ENCODE measurements at places on chromosomes 4 and X.

DNA sequence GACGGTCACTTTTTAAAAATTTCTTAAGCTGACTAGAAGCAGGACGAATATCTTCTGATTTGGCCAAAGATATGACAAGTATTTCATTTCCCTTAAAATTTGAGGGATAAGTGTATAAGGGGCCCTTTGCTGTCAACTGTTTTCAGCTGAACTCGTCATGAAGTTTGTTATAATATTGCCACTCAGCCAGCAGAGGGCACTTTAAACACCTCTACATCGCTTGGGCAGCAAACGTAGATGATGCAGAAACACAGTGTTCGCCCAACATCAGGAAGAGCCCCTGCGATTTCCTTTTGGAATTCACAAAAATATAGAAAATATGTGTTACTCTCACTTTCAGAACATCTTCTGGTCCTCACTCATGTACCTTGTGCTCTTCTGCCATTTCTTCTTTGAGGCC is 435.7 kb upstream of the FMR1 start:
- no peak for DNase-seq

- DNase-seq: no peak
Measured at GRCh38 chrX:140672840-140673731, 36.5 kb upstream of the LINC00632 start.

DNA sequence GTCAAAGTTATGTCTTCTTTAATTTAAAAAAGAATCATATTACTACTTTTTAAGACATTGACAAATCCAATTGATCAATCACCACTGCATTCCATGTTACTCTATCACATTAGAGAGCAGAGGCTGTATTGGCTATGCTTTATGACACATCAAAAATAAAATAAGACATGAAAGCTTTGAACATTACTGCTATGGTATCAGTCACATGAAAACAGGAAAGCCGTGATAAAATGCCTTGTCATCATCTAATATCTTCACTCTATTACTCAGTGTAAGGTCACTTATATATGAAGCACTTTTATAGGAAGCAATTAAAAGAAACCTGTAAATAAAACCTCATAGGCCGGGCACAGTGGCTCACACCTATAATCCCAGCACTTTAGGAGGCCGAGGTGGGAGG is 27.7 kb upstream of the CEP135 start:
- no peak for DNase-seq

GRCh38 chr4:8583655-8584025 is 3.4 kb downstream of the GPR78 start:
- no peak for DNase-seq

DNA sequence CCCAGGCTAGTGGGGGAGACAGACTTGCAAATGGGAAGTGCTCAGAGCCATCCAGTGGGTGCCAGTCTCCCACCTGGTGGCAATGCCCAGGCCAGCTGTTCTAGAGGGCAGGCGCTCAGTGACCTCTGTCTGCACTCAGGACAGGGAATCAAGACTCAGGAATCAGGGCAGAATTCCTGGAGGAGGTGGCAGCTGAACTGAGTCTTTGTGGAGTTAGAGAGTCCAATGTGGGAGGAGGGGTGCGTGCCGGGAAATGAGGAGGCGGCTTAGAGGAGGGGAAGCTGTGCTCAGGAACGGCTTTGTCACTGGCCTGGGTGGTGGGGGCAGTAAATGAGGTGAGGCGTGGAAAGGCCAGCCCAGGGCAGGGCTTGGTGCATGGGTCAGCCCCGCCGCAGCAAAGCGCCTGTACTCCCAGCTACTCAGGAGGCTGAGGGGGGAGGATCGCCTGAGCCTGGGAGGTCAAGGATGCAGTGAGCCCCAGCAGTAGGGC is 31.3 kb upstream of the SORCS2 start:
- no peak for DNase-seq

DNA sequence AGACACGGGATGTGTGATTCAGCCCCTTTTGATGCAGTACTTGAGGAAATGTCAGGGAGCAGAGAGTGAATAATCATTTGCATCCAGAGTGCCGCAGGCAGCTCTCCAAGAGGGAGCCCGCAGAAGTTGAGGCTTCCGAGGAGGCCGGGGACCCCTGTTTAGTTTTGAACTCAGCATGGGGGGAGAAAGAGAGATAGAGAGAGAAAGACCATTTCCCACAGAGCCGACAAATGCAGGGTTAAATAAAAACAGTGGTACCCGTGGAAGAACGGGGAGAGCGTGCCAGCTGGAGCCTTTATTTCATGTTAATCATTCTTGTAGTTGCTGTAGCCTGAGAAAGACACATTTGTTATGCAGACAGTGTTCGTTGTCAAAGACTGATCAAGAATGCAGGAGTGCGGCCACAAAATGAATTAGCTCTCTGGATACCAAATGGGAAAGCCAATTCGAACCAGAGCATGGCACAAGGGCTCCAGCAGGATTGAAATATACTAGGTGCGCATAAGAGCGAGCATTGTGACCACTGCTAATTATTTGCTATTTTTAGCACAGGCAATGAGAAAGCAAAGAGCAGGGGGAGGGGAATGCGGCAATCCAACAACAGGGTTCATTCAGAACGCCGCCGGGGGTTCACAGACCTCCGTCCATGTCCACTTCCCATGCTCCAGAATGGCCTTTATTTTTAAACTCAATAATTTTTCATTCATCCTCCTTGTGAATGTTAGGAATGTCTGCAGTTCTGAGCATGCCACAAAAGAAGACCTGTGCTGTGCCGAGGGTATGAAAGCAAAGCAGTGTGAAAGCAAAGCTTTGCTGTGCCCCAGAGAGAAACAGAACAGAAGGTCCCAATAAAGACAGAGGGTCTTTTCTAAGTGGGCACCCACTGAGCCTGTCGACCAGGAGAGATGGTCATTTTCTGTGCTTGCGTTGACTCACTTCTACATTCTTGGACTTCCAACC is 243.9 kb upstream of the VCX3A start:
- no peak for DNase-seq

- DNase-seq: no peak
Measured at GRCh38 chrX:111360839-111361238, 51.2 kb downstream of the DCX start.

- DNase-seq: no peak
Measured at GRCh38 chr4:27078934-27079455, 218.4 kb downstream of the STIM2 start.

- DNase-seq: peak; percentile 75
Measured at GRCh38 chrX:54182194-54182863, 725 bp downstream of the FAM120C start.

GRCh38 chr4:33162122-33162521 is 2442.0 kb downstream of the PCDH7 start:
- DNase-seq: no peak

- no peak for DNase-seq
Measured at GRCh38 chr4:149702414-149703293, 113.0 kb downstream of the IQCM start.

GRCh38 chrX:23864742-23865326 is 42.9 kb downstream of the APOO start:
- DNase-seq: no peak

DNA sequence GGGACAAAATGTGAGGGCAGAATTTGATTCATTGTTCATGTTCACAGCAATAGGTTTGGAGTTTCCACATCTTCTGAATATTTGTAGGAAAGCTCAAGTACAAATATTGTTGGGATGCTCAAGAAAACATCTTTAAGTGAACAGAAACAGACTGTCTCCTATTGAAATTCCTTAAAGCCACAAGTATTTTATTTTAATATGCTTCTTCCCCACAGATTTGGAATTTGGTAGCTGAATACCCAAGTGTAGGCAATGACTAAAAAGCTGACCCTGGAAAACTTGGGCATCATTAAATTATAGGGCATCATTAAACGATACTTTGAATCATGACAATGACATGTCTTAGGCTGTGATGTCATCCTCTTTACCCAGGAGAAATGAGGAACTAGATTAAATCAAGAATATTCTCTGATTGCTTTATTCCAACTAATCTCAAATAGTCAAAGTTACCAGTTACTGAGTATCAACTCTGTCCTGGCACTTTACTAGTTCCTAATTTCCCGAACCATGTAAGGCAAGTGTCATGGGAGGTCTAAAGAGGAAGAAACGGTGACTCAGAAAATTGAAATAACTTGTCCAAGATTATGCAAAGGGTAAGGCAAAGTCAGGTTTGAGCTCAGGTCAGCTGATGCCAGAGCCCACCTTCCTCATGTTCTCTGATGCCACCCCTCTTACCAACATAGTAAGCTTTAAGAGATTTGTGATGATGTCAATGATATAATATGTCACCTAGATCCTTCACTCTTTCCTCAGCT is 223.1 kb upstream of the LEF1 start:
- DNase-seq: no peak

DNA sequence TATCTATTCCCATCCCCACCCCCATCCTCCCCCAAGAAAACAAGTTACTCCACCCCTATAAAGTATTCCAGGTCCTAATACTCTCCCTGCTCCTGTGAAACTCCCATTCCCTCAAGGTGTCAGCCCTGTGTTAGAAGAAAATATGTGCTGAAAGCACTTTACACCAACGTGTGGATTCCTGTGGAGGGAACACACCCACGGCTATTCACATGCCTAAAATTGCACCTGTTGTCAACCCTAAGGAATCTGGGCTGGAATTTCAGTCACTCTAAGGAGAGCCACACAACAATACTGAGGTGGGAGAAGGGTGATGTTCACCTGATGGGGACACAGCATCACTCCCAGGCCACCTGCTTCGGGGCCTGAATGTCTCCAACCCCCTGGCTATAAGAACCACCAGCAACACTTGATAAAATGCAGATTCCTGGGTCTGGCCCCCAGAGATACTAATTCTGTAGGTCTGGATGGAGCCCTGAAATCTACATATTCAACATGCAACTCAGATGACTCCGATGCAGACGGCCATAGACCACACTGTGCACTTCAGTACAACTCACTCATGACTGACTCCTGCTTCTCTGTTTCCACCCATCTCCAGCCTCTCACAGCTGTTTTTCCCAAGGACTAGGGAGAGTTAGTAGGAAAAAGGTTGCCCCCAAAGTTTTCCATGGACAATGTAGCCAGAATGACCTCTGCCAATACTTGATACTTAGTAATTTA is 15.8 kb downstream of the SCD5 start:
- no peak for DNase-seq

- DNase-seq: no peak
Measured at GRCh38 chrX:55107911-55108310, 19.1 kb downstream of the PAGE2 start.

DNA sequence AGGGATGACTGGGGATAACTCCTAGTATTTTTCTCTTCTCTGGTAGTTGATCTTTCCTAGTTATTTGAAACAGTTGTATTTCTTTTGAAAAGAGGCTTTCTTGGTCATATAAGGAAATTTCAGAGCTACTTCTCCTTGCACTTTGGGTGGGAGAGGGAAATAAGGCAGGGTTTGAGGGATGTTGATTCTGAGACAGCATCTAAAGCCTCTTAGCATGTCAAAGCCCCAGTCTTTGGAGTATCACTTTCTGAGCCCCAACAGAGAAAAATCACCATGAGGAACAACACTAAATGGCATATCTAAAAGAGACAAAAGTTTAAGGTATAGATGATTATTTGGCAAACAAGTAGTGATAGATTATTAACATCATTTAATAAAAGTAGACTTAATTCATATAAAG is 688.1 kb downstream of the TRAM1L1 start:
- DNase-seq: no peak

DNA sequence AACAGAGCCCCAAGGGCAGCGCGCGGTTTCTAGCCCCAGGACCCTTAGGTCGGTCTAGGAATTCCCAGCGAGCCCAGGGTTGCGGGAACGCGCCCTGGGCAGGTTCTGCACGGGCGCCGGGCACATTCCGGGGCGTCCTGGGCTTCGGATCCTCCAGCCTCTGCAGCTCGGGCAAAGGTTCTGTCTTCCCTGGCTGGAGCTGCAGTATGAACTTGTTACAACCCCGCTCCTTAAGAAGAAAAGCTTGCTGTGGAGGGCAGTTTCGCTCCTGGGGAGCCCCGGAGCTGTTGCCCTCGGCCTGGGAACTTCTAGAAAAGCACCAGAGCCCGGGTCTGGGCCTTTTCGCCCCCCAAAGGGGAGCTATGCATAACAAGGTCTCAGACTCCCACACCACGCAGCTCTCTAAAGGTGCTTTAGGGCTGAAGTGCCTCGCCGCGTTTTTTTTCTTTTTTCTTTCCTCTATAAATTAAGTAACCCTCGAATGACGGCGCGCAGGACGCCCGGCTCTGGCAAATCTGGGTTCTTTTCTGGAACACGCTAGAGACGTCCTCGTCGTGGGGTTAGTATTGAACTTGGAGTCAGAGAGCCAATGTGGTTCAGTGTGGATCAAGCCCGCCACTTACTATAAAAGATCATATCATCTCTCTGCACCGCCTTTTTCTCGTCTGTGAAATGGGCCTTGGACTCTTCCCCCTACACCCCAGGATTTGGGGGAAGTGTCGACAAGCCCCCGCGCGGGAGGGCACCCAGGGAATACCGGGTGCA is 5.7 kb downstream of the MSX1 start:
- no peak for DNase-seq

- DNase-seq: no peak
Measured at GRCh38 chr4:165369522-165369921, 9.3 kb upstream of the CPE start.

- DNase-seq: no peak
Measured at GRCh38 chrX:34503119-34503518, 154.0 kb downstream of the TMEM47 start.
